ENCODE measurements at places on chromosomes 2 and 18.

- DNase-seq, result no peak
These were observed 360.7 kb downstream of the ZEB2 start for GRCh38 chr2:144159240-144159639.

GRCh38 chr2:220051716-220052115 is 424.3 kb downstream of the SLC4A3 start:
- DNase-seq, result no peak

DNA sequence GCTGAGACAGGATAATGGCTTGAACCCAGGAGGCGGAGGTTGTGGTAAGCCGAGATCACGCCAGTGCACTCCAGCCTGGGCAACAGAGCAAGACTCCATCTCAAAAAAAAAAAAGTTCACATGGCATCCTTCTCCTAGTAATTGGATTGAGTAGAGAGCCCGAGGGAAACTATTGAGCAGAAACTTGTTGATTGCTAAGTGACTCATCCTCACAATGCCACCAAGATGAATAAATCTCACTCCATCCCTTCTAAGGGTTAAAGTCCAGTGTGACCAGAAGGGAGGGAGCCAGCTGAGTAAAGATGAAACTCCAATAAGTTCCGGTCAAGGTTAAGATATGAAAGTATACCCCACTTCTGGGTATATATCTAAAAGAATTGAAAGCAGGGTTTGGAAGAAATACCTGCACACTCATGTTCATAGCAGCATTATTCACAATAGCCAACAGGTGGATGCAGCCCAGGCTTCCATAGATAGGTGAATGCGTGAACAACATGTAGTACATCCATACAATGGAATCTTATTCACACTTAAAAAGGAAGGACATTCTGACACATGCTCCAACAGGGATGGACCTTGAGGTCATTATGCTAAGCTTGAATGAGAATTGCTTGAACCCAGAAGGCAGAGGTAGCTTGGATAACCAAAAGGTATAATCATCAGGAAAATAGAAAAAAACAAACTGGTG is 13.0 kb upstream of the FHL2 start:
- no peak for DNase-seq

GRCh38 chr2:29052807-29053206 is 21.5 kb downstream of the PCARE start:
- DNase-seq, result no peak

- no peak for DNase-seq
These were observed 17.3 kb downstream of the NFATC1 start for GRCh38 chr18:79413025-79413424.

DNA sequence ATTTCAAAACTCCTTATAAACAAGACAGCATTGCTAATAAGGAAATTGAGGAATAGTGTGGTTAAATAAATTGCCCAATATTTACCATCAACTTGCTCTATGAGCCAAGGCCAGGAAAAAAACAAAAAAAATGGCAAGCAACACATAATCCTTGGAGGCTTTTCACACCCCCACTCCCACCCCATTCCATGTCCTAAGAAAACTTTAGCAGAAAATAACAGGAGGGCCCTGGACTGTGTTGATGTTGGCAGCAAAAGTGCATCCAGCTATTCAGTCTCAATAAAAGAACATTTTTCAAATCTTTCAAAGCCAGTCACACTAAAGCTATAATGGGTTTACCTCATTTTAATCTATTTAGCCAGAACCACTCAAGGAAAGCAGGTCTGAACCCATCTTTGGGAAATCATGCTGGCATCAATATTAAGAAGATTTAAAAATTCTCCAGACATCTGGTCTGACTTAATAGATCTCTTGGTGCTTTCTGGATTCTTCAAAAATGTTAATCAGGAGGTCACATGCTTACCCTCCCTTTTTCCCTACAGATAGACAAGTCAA is 34.6 kb upstream of the STK17B start:
- DNase-seq, result peak; percentile 17

DNA sequence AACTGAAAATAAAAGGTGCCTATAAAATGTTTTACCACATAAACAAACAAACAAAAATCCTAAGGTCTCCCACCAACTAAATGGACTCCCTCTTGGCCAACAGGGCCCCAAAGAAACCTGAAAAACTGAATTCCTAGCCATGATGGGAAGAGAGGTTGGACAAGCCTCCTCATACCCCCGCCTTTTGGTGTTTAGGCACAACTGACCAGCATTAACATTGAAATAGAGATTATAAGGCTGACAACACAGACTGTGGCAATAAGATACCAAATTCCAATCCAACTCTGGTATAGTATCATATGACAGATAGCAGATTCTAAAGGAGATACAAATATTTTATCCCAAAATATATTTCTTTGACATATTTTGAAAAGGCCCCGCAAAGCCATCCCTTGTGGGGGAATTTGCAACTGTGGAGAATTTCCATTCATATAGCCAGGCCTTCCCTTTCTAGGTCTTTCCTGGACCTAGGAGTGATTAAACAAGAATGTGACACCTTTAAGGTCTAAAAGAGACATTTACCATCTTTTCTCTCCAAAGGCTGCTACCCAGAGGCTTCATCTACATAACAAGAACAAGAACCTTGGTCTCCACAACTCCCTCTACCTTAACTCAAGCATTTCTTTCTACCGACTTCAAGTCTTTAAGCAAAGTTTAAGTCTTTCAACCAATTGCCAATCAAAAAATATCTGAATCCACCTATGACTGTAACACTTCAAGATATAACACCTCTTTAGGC is 80.0 kb downstream of the CHN1 start:
- no peak for DNase-seq

- no peak for DNase-seq
These were observed 497 bp downstream of the DSC3 start for GRCh38 chr18:31042084-31042405.

DNA sequence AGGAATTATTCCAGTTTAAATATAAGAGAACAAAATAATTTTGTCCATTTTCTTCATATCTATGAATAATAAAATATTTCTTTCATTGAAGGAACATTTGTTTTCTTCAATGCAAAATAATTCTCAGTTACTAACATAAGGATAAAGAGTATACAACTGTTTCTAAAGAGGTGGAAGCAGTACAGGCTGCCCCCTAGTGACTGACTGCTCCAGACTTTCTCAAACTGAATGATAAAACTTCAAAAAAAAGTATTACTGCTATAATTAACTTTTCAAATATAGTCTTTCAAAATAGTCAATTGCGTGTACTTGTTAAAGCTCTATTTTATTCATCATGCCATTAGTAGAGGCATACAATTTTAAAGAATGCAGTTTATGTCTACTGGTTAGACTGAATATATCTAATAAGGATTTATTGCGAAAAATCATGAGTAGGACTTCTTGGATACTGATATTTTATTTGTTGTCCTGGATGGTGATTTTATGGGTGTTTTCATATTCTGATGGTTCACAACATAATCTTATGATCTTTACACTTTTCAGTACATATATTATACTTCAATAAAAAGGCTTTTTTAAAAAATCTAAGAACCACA is 100.1 kb downstream of the WDPCP start:
- no peak for DNase-seq

DNA sequence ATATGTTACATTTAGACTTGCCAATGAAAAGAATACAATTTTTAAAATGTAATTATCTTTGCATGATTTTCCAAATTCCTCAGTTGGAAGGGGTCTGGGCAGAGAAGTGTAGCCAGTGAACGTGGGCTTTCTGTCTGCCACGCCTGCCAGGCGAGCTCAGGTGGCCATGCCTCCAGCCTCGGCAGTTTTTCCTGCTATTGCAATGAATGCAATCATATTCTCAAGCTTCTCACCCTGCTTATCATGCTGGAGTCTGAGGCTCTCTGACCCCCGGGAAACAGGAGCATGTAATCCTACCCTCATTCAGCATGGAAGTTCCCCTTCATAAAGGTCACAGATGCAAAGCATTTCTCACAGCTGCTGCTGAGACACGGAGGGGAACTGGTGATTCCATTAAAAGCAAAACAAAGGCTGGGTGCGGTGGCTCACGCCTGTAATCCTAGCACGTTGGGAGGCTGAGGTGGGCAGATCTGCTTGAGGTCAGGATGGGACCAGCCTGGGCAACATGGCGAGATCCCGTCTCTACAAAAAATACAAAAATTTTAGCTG is 154.8 kb downstream of the MBP start:
- DNase-seq, result no peak

DNA sequence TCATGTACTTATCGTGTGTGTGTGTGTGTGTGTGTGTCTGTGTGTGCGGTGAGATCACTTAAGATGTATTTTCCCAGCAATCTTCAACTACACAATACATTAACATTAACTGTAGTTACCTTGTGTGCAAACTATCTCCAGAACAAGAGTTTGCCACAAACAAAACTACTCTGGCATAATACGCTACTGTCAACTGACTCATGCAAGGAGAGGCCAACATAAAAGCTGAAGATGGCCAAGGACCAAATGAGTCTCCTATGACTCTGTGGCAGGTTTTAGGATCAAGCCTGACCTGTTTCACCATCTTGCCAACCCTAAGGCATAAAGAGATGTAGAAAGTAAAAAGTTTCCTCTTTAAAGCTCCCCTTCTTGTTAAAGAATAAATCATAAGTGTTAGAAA is 20.1 kb downstream of the CYB5A start:
- no peak for DNase-seq

DNA sequence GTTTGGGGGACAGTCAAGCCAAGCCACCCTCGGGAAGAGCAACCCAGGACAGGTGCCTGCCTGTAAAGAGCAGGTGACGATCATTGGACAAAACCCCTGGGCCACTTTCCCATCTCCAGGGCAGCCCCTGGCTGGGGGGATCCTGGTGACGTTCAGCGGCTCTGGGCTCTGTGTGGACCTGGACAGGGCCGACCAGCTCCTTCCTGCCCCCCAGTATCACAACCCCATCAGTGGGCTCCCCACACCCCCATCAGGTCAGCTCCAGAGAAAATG is 57.3 kb upstream of the ASAP2 start:
- DNase-seq, result no peak

DNA sequence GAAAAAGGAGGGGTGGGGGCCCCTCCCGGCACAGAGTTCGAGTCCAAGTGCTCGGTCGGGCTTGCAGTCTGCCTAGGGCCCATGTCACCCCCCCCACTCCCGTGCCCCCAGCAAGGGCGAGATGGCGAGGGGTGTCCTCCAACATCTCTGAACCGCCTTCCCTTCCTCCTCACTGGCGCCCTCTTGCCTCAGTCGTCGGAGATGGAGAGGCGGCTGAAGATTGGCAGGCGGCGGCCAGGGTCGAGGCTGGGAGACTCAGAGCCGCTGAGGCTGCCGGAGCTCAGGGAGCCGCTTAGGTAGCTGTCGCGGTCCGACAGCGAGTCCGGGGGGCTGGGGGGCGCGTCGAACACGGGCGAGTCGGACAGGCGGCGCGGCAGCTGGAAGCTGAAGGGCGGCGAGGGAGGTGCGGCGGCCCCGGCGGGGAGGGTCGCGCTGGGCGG is 2.3 kb downstream of the ZFP36L2 start:
- no peak for DNase-seq

- no peak for DNase-seq
These were observed 113.6 kb upstream of the ANKRD30BL start for GRCh38 chr2:132275396-132275795.

DNA sequence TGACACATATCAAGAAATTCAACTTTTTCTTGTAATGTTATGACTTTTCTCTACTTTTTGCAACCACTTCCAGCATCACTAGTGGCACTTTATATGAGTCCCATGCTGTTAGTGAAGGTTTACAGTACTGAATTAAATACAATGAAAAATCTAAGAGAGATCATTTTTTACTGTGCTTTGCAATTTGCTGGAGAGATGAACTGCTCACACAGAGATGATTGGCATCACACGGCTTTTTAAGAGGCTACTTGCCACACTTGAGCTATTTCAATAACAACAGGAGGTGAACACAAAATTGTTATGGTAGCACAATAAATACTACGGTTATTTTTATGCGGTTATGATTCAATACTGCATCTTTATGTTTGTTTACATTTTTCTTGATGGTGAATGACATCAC is 88.9 kb downstream of the DAW1 start:
- no peak for DNase-seq

GRCh38 chr2:237752761-237753165 is 45.8 kb upstream of the RBM44 start:
- no peak for DNase-seq

DNA sequence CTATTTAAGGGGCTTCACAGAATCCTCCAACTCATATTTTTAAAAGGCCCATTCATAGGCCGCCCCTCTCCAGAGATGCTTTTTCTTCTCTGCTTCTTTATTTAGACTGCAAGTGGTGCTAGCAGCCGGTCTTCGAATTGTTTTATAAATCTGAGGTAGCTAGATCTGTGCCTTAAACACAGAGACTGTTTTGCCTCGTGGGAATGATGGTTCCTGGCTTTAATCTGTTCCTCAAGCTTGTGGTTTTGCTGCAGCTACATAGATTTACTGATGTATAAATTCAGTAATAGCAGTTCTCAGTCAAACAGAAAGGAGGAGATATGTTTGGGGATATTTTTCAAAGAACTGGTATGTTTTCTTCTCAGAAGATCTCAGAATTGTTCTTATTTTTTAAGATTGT is 45.3 kb downstream of the TNFRSF11A start:
- no peak for DNase-seq

DNA sequence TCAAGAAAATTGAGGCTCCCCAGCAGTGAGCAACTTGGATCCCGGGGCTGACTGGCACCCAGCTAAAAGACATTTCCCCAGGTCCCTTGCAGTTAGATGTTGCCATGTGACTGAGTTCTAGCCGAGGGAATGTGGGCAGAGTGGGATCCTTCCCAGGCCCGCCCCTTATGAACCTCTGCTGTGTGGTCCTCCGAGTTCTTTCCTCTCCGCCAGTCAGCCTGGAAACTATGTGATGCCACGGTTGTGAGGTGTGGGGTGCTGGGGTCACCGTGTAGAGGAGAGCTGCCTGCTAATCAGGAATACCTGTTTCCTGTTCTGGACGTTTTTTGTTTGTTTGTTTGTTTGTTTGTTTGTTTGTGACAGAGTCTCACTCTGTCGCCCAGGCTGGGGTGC is 45.5 kb downstream of the TMEM37 start:
- no peak for DNase-seq

- DNase-seq, result no peak
These were observed 10.7 kb downstream of the PIK3C3 start for GRCh38 chr18:41965634-41966255.

- no peak for DNase-seq
These were observed 102.9 kb downstream of the ETAA1 start for GRCh38 chr2:67499989-67500388.

GRCh38 chr2:79189465-79189864 is 29.9 kb upstream of the REG3A start:
- no peak for DNase-seq

- DNase-seq, result no peak
These were observed 95.0 kb downstream of the TMEM163 start for GRCh38 chr2:134623796-134624195.

DNA sequence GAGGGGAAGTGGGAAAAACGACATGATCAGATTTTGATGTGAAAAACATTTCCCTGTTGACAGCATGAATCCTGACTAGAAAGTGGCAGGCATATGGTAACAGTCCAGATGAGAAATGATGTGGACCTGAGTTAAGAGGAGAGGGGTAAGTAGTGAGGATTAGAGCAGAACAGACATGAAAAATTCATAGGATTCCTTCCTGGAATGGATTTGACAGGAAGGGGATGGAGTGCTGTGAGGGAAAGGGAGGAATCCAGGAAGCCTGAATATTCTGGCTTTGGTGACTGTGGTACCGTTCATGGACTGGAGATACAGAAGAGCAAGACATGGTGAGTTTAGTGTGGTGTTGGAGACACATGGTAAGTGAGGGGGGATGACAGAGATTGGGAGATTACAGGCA is 115.4 kb downstream of the TMEM131 start:
- DNase-seq, result no peak

Data from AG04449 (cell line).